ENCODE measurements at places on chromosomes 6 and 20.

- no peak for DNase-seq
Measured at GRCh38 chr6:16301511-16301910, 63.1 kb downstream of the GMPR start.

DNA sequence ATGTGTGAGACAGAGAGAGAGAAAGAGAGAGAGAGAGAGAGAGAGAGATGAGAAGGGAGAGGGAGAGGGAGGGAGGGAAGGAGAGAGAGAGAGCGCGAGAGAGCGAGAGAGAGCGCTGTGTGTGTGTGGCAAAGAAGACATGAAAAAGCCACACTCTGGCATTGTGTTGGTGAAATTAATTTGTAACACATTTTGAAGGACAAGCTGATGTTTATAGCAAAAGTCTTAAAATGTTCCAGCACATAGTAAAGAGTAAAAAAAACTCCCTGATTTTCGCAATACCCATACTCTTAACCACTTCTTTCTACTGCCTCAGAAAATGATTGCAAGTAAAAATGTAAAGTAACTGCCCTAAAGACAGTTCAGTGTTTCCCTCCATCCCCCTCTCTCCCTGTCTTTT, 56.7 kb downstream of the SLC22A1 start:
- no peak for DNase-seq

- DNase-seq = no peak
Measured at GRCh38 chr20:10209091-10209490, 9.5 kb upstream of the SNAP25 start.

- no peak for DNase-seq
Measured at GRCh38 chr20:16174311-16174710, 398.9 kb downstream of the KIF16B start.

DNA sequence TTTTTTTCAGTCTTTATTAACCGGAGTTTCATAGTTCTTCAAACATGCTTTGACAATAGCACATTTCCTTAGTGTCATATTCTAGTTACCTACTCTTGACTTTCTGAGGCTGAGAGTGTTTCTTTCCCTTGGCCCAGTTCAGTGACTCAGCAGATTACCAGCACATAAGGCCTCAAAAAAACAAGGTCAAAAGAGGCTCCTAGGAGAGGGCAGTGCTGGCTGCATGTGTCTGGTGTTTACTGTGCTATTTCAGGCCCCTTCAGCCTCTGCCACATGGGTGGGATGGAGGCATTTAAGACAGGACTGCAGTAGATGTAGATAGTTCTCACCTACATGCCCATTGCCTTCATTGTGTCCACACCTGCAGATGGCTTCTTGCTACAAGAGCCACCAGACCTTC, 198.2 kb upstream of the SSTR4 start:
- no peak for DNase-seq

- DNase-seq = no peak
Measured at GRCh38 chr20:32152421-32153155, 43.1 kb downstream of the TM9SF4 start.

DNA sequence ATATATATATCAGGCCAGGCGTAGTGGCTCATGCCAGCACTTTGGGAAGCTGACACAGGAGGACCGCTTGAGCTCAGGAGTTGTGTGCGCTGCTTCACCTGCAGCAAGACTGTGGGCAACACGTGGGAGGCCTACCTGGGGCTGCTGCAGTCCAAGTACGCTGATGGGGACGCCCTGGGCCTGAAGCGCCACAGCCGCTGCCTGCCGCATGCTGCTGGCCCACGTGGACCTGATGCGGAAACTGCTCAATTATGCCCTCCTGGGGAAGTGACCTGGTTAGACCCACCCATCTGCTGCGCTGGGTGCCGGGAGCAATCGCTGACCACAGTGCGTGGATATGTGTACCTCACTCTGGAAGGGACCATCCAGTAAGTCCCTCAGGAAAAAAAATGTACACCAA, 1.8 kb upstream of the PSORS1C2 start:
- DNase-seq = no peak

DNA sequence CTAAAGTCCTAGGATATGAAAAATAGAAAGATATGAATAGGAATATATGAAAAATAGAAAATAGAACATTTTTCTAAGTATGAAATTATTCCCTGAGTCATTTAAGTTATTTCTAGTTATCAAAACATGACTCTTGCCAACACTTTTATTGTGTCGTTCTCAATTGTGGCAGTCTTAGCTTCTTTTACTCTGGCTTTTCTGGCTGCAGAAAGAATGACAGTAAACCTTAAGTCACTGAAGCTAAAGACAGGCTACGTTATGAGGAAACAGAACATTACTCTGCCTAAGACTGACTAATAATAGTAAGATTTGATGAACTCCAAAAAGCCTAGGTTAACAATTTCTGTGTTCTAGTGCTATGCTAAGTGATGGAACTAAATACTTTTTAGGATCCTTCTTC, 74.6 kb downstream of the AIG1 start:
- no peak for DNase-seq

GRCh38 chr6:140970485-140970884, 1162.2 kb upstream of the GJE1 start:
- no peak for DNase-seq

DNA sequence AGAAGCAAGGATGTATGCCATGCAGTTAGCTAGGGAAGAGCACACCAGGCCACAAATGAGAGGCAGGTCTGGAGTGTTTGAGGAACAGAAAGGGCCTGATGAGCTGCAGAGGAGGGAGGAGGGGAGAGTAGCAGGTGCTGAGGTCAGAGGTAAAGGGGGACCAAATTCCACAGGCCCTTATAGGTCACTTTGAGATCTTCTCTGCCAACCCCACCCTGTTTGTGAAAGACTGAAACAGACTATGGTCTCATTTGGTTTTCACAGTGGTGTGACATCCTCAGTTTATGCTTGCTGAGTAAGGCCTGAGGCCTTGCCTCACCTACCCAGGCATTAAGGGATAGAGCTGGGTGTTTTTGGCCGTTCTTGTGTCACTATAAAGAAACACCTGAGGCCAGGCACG, 187.7 kb upstream of the MYLIP start:
- DNase-seq = no peak

DNA sequence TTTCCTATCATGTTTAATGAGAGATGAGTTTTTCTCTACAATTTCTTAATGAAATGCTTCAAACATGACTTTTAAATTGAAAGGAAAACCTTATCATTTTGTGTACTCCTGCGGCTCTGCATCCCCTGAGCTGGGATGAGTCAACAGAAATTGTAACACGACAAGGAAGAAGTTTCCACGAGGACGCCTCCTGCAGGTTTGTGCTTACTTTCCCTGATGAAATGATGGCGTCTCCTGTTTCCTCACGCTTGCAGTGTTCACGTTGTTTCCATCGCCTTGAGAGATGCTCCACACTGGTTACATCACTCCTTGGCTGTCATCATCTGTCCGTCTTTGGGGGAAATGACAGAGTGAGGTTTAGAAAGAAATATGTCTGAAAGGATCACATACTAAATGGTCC, 233.7 kb upstream of the ZFP64 start:
- DNase-seq = no peak

DNA sequence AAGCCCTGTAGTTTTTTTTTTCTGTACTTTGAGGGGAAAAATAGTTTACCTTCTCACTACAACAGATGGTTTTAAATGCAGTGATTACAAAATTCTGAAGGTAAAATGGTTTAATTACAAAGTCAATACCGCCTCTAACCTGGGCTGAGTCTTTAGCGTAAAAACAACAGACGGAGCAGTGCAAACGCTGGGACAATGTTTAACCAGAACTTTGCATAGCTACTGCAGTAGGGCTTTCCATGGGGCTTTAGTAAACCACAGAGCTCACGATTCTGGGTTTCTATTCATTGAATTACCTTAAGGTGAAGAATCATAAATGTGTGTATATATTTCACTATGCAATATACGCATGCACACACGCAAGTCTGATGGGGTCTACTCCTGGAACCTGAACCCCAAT, 77.9 kb downstream of the RFX6 start:
- no peak for DNase-seq

DNA sequence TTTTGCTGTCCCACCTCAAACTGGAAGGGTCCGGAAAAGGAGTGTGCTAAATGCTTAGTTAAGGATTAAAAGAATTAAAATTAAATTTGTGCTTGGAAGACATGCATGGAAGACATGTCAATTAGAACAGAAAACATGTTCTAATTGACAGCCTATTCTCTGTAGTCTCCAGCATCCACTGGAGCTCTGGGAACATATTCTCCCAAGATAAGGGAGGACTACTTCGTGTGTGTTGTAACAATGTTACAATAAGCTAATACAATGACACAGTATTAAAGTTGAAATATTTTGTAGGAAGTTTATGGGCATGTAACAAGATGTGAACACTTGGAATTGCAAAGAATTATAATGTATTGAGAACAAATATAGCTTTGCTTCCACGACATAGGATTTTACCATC, 567.4 kb upstream of the CITED2 start:
- no peak for DNase-seq

DNA sequence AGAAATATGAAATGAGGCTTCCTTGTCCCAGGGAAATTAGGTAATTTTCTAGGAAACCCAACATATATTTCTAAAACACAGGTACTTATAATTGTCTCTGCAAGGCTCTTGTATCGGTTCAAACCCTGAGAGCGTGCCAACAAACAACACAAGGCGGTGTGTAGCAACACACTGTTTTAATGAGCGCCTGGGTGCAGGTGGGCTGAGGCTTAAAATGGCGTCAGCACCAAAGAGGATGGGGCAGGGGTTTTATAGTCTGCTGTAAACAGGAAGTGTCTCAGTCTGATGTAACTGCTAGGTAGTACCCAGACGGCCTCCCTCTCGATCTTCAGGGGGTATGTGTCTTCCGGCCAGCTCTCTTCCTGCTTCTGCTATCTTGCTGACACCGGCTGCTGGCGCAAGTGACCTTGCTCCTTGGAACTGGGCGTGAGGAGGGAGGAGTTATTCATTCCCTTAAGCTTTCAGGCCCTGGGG, 69.7 kb downstream of the EPB41L2 start:
- DNase-seq = no peak

GRCh38 chr20:2794202-2794748, 6.2 kb downstream of the CPXM1 start:
- no peak for DNase-seq

GRCh38 chr6:6260196-6260722, 60.2 kb downstream of the F13A1 start:
- DNase-seq = no peak

GRCh38 chr6:5099537-5099936, 14.4 kb downstream of the PPP1R3G start:
- DNase-seq = no peak

DNA sequence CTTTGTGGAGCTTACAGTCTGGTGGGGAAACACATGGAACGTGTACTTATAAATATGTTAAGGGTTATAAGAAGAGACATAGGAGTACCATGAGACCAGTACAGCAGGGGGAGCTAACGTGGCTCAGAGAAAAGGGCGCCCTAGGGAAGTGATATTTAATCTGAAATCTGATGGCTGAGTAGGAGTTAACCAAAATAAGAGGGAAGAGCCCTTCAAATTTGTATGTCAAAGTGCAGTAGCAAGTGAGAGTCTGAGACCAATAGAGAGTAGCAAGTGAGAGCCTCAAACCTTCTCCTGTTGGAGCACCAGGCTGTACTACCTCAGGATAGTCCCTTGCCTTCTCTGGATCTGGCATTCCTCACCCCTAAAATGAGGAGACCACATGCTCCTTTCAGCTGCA, 6.1 kb upstream of the PKIG start:
- no peak for DNase-seq

DNA sequence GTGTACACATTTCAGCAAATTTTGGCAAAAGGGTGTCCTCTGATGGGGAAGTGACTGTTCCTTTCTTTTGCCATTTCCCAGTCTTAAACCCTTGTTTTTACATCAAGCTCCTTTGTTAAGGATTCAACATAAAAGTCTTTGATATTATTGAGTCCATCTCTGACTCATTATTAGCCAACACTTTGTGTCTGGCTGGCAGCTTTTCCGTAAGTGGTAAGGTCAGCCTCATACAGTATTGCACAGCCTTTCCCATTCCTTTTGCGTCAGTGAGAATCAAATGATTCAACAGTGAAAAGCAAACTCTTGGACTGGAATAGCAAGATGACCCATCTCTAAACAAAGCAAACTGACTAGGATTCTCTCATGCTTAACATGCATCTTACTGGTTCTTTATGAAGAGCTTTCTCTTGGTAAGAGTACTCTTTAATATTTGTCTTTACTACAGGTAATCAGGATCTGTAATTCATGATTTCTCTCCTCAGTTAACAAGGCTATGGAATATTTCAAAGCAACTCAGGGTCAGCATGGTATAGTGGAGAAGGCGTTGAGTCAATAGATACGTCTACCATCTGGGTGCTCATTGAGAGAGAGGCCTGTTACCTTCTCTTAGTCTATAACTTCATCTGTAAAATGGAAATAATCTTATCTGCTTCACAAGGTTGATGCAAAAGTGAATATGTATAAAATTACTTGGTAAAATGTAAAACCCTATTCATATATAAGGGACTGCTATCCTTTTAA, 183.6 kb downstream of the PRL start:
- no peak for DNase-seq

DNA sequence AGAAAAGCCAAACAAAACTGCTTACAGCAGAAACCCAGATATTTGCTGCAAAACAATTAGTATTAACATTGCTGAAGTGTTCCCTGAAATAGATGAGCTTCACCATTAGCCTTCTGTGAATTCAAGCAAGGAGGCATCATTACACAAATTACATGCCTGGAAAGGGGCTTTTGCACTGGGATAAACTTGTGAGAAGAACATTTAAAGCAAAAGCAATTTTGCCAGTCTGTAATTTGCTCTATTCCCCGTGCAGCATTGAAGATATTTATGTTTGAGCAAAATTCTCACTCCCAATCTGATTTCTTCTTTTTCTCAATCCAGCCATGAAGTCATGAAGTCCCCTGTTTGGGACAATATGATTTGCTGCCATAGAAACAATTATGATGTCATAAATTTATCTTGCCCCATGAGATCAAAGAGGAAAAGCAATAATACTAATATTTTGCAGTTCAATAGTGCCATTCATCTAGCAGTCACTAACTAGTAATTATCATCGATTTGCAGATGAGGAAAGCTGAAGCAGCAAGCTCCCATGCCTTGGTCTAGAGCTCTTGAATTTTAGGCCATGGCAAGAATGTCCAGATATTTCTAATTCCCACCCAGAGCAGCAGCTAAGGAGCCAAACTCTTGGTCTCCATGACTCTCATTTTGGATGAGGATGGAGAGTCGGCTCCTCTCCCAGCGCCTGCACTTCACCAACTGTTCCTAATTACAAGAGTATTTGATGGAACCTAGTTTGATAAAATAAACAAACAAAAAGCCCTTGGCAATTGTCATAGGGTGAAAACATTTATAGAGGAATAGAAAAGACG, 49.5 kb upstream of the CCN6 start:
- DNase-seq = no peak

DNA sequence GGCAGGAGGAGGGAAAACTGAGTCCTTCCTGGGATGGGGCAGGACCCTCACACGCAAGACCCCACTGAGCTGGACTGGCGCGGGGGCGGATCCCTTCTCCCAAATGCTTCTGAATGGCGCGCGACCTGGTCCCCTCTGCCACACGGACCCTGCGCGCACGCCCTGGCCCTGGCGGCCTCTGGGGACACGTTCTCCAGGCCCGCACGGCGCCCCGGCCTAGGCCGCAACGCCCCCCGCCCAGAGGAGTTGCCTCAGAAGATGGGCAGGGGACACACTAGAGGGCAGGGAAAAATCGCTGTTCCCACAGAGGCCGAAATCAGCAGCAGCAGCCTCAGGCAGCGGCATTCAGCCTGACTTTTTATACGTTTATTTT, 45.2 kb upstream of the OSTM1 start:
- no peak for DNase-seq

GRCh38 chr6:159693894-159694545, 979 bp upstream of the SOD2 start:
- no peak for DNase-seq

- DNase-seq = no peak
Measured at GRCh38 chr6:134359302-134359701, 41.4 kb upstream of the SGK1 start.
